HuH-7 (cell line): ENCODE measurements at places on chromosomes 1 and 21.

DNA sequence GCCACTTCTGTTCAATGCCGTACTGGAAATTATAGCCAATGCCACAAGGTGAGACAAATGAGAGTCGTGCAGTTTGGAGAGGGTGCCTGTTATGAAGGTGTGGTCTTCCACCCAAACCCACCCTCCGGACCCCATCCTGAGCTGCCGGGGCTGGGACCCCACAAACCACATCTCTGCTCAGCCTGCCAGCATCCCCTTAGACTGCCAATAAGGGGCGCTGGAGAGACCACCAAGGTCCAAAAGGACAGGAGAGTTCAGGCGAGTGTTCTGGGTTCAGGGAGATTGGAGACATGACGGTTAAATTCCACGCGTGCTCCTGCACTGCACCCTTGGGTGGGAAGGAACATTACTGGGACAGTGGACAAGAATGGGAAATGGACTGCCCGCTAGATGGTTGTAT is 48.7 kb upstream of the COL18A1 start:
- no peak for DNase-seq

DNA sequence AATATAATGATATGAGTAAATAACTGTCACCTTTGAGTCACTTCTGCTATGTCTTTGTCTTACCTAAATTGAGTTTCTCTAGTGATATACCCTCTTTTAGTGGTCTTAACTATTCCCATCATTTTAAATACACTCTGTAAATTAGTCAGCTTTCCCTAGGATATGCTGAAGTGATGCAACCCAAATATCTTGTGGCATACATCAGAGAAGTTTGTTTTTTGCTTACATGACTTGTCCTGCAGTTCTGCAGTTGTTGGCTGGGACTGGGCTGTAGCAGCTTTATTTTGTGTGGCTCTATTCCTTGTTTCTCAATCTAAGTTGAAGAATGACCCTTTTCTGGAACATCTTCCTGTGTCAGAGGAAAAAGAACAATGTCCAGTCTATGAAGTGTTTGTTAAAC is 76.4 kb downstream of the TTC3 start:
- DNase-seq, result no peak

DNA sequence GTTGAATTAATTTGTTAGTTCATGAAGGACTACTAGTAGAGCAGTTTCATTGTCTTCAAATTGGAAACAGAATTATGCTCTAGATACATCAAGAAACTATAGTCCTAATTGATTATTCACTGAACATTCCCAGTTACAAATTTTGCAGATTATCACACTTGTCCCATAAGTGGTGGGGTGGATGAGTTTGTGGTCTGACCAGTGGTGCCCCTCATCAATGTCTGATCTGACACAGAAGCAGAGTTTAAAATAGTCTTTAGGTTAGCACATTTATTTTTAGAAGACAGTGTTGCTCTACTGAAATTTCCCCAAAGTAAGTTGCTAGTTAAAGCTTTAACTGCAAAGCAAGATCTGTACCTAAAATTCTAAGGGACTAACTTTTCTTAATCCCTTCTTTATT is 42.9 kb downstream of the INKA2 start:
- no peak for DNase-seq

DNA sequence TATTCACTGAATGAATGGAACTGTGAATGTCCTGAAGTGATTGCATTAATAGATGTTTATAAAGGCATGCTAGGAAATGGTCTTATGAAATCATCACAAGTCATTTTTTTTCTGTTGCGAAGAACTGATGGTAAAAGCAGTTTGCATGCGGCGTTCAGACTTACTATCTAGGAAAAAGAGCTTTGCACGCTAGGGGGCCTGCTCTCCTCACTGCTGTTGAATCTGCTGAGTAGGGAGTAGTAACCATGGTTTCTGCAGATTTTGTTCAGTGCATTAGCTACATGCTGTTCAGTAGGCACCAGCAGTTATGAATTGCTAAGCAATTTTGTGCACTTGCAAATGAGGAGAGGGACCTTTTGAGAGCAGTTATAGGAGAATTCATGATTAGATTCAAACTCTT is 57.9 kb downstream of the CENPF start:
- no peak for DNase-seq

GRCh38 chr1:162019006-162019405 is 4.7 kb downstream of the OLFML2B start:
- DNase-seq, result no peak

- no peak for DNase-seq
Measured at GRCh38 chr1:240387051-240387450, 224.9 kb downstream of the GREM2 start.
